ENCODE measurements at places on chromosomes 13 and 19. TPM values are rescaled to one million over a fixed set of nuclear protein-coding genes. Genes with fewer than 3 reads are reported as not detected.

- no peak for DNase-seq
Observed at GRCh38 chr19:33927789-33928457, 131.3 kb downstream of the KCTD15 start.

The DCT gene
- total RNA-seq = not detected

DNA sequence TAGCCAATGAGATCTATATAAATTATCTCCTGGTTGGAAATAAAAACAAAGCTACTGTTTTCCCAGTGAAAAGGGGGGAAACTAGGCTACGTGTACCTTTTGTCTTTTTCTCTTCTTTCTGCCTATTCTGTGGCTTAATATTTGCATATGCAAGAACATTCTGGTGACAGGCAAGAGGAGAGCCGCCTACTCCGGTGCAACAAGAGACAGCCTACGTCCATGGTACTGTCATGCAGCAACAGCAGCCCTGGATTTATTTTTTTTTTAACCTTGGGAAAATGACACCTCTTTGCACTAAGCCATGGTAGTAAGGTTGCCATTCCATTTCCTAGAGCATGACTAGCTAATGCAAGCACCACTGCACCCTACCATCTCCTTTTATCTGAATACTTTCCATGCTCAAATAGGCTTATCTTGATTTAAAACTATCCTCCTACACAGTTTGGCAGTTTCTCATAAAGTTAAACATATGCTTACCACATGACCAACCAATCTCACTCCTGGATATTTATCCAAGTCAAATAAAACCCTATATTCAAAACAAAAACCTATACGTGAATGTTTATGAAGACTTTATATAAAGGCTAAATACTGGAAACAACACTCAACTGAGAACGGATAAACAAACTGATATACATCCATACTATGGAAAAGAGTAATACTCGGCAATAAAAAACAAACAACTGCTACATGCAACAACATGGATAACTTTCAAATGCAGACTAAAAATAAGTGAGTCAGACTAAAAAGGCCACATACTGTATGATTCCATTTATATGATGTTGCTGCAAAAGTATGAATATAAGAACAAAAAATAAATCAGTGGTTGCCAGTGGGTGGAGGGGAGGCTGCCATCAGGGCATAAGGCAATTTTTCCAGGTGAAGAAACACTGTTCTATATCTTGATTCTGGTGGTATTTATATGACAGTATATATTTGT, 17.3 kb downstream of the NUFIP1 start:
- DNase-seq = no peak

DNA sequence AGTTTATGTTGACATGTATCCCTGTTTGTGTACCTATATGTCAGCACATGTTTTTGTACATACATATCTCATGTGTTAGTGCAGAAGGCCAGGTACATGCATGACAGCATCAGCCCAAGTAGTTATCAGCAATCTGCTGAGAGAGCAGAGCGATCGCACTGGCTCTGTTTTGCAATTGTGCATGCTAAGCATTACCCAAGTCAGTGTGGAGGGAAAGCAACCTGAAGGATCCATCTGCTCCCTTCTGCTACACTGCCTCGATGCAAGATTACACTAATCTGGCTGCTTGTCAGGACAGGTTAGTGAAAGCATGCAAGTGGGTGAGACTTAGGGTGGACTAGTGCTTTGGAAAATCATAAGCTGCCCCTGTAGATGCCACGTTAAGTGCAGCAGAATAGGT, 211.8 kb downstream of the PCCA start:
- DNase-seq = no peak

GRCh38 chr19:45254044-45254531, 3.0 kb downstream of the MARK4 start:
- no peak for DNase-seq

GRCh38 chr19:38929929-38930775, at the start of gene SARS2:
TSS of gene SARS2 (minus strand) at chr19:38930763. CDS start at chr19:38930736, 27 bp downstream.
- peak; percentile 95 for DNase-seq

GRCh38 chr19:7595466-7596133, at the start of gene CAMSAP3:
TSS of gene CAMSAP3 (plus strand) at chr19:7595863. CDS start at chr19:7596003, 140 bp downstream.
- DNase-seq = no peak

DNA sequence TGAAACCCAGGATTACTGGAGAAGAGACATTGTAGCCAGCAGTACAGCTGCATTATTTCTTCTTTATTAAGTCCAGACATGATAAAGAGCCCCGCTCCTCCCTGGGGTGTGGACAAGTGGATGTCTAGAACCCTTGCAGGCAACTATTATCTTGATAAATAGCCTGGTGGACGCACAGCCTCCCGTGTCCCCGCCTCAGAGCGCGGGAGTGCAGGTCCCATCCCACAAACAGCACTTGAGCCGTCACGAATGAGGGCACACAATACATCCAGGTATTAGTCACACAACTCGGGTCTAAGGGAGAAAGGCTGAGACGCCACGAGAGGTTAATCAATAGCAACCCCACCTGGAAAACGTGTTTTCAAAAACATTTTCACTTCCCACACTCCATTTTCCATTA, 213.2 kb upstream of the SOX1 start:
- no peak for DNase-seq

- no peak for DNase-seq
Observed at GRCh38 chr13:61831026-61831425, 415.4 kb upstream of the PCDH20 start.

- DNase-seq = no peak
Observed at GRCh38 chr13:73070451-73071098, 11.8 kb downstream of the KLF5 start.

- DNase-seq = no peak
Observed at GRCh38 chr19:28915737-28916460, 297.1 kb downstream of the UQCRFS1 start.

DNA sequence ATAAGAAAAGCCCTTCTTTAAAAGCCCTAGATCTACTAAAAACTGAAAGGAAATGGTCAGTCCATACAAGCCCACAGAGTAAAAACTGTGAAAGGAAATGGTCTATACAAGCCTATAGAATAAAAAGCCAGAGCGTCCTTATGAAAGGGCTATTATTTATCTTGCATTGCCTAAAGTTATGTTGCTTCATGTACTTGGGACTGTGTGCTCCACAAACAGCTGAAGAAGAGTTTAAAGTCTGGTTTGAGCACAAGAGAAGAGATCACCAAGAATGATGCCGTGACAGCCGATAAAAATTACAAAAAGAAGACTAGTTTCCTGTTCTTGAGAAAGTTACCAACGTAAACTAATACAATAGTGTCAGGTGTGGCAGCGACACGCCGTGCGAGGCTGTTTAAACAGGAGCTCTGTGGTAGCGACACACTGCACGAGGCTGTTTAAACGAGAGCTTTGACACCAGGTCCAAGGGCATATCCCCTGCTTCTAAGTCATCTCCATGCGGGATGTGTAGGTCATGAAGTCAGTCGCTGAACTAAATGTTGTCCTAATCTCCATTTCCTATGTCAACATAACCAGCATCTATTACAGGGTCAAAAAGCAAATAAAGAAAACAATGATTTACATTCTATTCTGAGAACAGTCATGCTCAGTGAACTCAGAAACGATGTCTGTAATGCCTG, 24.9 kb downstream of the PCID2 start:
- DNase-seq = peak; percentile 48

The USF2 gene
- 85.8 TPM for total RNA-seq

- DNase-seq = peak; percentile 9
Observed at GRCh38 chr13:63307228-63307627, 1891.6 kb upstream of the PCDH20 start.

DNA sequence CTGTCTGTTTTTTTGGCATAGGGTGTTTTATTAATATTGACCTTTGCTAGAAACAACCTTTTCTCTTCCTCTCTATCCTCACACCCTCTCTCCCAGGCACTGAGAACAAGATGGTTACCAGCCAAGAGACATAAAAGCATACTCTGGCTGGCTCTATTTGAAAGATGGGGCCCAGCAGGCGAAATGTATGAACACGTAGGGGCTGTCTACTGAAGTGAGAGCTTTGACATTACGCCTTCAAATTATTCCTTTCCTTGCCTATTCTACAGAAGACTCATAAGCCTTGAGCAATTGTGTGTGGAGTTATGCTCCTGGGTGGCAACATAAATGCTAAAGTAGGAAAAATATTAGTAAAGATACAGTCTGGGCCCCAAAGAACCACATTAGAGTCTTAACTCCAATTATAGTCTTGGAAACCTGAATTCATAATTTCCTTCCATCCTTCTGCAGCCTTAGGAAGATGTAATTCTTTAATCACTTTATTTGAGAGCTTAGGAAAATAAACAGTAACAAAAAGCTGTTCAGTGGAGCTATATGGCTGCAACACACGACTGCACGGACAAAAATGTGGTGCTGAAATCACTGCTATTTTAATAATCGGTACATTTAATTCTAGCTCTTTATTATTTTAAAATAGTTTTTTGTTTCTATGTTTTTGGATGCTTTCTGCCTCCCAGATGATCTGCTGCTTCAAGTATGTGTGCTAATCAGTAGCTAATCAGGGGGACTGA, 122.3 kb upstream of the RNF113B start:
- no peak for DNase-seq

- no peak for DNase-seq
Observed at GRCh38 chr19:7863971-7864689, 10.1 kb downstream of the PRR36 start.

GRCh38 chr13:108643646-108644353, 14.4 kb downstream of the MYO16 start:
- DNase-seq = no peak

GRCh38 chr19:5690955-5691821, 1.1 kb downstream of the RPL36 start:
- DNase-seq = peak; percentile 60

- DNase-seq = no peak
Observed at GRCh38 chr13:109369353-109370052, 416.9 kb downstream of the IRS2 start.

GRCh38 chr19:18010149-18010548, 2.2 kb downstream of the ARRDC2 start:
- DNase-seq = no peak

DNA sequence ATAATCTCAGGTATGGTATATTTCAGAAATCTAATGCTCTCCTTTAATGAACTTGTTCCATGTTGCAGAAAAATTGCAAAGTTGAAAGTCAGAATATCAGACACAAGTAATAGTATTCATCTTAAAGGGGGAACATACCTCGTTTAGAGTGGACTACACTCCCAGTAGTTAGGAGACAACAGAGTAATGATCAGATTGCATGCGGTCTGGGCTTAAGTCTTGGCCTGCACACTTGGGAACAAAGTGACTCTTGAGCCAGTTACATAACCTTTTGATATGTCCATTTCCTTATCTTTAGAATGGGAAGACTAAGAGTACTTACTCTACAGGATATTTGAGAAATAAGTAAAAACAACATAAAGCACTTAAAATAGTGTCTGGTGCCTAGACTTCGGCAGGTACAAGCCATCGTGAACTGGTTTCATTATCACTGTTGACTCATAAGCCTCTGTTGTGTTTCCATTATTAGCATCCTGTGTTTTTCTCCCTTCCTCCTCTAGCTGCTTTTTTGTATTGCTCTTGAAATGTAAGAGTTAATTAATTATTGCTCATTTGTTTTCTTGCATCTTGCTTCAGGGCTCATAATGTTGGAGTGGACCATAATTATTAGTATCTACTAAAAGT, 53.0 kb downstream of the DPY19L3 start:
- DNase-seq = peak; percentile 30

DNA sequence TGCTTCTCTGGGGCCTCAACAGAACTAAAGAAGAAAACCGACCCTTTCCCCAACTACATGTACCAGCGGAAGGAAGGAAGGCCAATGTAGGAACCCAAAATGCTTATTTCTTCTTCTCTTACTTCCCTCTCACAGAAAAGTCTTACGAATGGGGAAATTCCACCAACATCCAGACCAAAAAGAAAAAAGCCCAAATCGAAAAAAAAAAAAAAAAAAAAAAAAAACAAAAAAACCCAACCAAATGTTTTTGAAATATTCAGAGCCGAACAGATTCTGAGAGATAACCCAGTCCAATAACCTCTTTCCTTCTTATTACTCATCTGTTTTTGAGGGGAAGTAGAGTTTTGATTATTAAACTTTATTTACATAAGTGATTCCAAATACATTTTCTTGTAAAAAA, 3.9 kb downstream of the PPM1N start:
- DNase-seq = no peak

The TNFSF9 gene
- 0.72 TPM for total RNA-seq

The IL17D gene
- total RNA-seq = 6.1 TPM

DNA sequence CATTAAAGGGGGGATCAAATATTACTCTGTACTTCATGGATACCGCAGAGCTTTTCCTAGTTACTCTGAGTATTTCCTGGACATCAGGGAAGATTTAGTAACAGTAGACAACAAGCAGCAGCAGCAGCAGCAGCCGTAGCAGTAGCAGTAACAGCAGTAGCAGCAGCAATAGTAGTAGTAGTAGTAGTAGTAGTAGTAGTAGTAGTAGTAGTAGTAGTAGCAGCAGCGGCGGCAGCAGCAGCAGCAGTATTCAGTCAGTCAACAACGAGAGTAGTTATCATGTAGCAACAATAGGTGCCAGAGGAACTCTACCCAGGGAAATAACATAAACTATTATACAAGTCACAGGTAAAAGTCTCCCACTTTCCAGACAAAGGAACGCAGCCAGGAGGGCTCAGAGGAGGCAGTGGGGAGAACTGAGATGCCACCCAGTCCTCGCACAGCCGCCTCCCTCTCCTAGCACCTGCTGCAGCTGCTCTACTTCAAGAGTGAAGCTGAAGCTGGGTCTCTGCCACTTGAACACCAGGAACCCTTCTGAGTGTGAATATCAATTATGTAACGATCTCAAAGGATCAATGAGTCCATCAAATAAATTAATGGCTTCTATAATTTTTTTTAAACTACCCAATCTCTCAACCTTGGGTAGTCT, 1.3 kb upstream of the DOCK9 start:
- DNase-seq = peak; percentile 38

DNA sequence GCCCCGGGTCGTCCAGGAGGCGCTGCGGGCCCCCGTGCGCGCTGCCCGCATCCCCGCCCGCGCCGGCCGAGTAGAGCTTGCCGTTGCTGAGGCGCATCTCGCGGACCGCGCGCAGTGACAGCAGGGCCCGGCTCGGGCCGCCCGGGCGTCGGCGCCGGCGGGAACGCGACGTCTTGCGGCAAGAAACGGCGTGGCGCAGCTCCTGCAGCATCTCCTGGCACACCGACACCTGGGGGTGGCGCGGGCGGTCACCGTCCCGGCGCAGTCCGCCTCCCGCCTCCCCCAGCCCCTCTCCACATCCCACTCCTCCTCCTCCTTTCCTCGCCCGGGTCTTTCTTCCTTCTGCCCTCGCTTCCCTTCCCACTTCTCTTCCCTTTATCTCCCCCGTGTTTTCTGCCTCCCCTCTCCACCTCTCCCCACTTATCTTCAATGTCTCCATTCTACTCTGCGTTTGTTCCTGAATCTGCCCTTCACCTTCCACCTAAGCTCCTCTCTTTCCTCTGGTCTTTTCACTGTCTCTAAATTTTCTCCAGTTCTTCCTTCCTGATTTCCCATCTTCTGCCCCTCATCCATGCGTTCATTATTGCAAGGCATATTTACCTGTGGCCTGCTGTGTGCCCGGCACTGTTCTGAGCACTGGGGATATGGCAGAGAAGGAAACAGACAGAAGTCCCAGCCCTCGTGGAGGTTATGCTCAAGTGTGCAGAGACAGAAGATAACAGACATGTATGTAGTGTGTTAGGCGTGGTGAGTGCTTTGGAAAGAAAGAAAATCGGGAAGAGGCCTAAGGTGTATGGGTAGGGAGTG, 5.2 kb upstream of the ATP1A3 start:
- no peak for DNase-seq

The ILF3 gene
- 425 TPM for total RNA-seq
